ENCODE measurements at places on chromosomes 7 and 10.

DNA sequence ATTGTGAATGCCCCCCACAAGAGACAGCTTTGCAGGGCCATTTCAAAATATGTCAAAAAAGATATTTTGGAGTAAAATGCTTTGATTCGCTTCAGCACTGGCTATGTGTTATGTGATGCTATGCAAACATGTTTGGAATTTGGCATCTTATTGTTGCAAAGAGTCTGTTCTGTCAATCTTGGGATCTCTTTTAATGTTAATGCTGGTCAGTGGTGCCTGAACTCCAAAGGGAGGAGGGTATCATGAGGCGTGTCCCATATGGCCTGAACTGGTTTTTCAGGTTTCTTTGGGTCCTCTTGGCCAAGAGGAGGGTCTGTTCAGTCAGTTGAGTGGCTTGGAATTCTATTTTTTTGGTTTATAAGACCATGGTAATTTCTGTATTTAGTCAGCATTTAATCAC, 81.4 kb downstream of the HECW1 start:
- no peak for ATAC-seq

DNA sequence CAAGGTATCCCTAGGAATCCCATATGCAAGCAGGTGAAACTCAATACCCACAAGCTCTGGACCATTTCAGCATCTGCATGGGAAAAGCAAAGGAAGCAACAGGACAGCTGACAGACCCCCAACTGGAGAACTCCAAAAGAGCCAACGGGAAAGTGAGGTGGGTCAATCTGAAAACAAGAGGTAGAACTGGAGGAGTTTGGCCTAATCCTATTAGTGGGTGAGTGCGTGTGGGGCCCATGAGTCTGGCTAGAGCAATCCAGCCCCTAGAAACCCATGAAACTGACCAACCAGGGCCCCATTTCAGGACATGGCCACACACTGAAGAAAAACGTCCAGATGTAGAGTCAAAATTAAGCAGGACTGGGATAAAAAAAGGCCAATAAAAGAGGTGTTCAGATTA, 26.6 kb upstream of the WNT8B start:
- ATAC-seq = no peak

DNA sequence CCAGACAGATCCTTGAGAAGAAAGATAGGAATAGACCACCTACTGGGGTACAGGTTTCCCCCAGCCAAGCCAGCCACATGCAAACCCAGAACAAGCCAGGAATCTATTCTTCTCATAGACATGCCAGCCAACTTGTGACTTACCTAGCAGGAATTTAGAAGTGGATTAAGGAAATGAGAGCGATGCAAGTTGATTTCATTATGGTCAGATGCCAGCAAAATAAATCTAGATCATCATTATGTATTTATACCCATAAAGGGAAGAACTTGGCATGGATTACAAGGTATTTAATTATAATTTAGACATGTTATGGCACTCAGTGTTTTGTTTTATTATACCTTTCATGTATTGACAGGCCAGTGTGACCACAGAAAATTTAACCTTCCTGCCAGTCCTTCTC, 32.8 kb downstream of the SLC35G1 start:
- ATAC-seq = peak; percentile 92

GRCh38 chr10:93495654-93496321, 624 bp upstream of the CEP55 start:
- ATAC-seq = peak; percentile 67

DNA sequence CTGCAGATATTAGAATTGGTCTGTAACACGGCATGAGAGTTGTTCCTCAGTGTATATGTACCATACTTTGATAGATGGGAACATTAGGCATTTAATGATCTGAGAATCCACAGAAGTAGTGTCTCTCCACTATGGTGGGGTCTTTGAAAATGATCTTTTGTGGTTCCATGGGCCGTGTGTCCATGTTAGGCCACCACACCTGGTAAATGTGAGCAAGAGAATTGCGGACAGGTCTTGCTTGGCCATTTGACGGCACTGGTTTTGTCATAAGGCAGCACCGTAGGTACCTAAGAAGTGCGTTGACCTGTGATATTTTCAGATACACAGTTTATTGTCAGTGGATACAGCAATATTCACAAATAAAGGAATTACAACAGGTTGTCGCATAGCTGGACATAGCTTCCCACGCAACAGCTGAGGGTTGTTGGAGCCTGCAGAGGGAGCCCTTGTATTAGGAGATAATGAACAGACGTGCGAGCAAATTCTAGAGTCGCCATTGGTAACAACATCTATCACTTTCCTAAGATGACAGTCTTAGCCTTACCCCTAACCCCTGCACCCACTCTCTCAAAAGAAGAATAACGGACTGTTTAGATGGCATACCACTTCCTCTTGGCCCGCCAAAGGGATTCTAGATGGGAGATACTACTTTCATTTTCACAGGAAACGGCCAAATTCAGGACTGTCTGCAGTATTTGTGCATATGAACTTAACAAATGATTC, 111.4 kb downstream of the COL28A1 start:
- ATAC-seq = peak; percentile 98

DNA sequence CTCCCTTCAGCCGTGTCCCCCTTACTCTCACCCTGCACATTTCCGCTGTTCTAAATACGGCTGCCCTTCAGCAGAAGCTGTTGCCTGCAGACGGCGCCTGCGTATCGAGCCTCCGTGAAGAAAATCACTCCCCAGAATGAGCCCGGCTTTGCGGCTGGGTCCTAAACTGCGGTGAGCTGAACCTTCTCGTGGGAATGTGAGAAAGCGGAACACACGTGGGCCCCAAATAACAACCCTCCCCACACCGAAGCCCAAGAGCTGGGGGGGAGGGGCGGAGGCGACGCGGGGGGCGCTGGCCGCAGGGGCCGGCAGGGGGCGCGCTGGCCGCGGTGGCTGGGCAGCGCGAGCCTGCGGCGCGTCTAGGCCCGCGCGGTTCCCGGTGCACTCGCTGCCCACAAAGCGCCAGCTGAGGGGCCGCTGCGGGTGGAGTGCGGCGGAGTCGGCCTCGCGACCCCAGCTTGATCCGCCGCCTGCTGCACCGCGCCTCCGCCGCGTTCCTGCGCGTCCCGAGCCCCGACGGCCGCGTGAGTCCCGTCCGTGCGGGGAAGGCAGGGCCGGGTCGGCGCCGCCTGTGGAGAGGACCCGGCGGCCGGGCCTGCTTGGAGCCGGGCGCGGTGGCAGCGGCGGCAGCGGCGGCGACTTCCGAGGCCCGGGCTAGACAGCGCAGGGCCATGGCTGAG, at the start of gene ZNF398:
Gene ZNF398, plus strand, starts transcription at position 382 of the 680 bp plus-strand sequence. Its CDS starts 290 bp downstream, at position 672.
- ATAC-seq = peak; percentile 80

DNA sequence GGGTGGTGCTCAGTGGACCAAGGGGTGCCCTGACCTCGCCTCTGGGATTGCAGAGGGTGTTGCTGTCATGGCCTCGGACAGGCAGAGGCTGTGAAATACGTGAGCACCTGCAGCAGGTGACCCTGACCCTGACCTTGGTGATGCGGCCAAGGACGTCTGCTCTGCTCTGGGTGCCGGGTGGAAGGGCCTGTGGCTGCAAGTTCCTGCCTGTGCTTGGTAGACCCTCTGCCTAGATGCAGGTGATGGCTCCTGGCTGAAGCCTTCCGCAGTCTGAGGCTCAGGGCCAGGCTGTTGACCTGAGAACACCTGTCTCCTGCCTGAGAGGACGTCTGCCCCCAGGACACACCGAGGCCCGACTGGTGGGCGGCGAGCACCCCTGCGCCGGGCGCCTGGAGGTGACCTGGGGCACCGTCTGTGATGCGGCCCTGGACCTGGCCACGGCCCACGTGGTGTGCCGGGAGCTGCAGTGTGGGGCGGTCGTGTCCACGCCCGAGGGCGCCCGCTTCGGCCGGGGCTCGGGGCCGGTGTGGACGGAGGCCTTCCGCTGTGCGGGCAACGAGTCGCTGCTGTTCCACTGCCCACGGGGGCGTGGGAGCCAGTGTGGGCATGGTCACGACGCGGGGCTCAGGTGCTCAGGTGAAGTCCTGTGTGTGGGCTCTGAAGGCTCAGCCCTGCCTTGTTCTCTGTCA, 4.4 kb downstream of the SCART1 start:
- ATAC-seq = no peak

DNA sequence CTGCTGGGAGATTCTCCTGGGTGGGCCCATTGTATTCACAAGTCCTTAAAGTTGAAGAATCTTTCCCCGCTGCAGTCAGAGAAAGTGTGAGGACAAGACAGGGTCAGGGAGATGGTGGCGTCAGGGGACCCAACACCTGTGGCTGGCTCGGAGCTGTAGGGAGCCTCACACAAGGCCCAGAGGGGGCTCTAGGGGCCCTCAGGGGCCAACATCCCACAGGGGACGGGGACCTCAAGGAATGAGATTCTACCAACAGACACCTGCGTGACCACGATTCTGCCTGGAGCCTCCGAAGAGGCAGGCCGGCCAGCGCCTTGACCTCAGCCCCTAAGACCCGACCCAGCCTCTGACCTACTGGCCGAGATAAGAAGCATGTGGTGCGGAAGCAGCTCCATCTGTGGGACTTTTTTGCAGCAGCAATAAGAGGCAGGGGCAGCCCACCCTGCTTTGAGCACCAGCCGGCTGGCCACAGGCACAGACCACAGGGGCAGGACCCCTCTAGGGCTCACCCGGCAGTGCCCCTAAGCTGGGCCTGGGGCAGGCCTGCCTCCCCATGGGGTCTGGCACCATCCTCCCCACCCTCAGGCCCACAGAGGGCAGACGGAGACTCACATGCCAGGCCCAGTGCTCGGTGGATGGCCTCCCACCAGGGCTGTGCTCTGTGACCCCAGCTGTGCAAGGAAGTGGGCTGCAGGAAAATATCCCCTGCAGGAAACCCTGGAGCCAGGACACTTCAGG, 13.2 kb downstream of the RASGEF1A start:
- ATAC-seq = no peak

GRCh38 chr7:32532716-32533115, 37.4 kb downstream of the AVL9 start:
- ATAC-seq = no peak

- no peak for ATAC-seq
These were observed 133.6 kb upstream of the COL1A2 start for GRCh38 chr7:94261067-94261466.

- no peak for ATAC-seq
These were observed 54.5 kb upstream of the FAM180A start for GRCh38 chr7:135803143-135803542.

- ATAC-seq = no peak
These were observed 52.3 kb upstream of the SEMA3D start for GRCh38 chr7:85239109-85239508.

- no peak for ATAC-seq
These were observed 476.6 kb downstream of the GATA3 start for GRCh38 chr10:8531116-8531515.

- no peak for ATAC-seq
These were observed 239.1 kb upstream of the NRP1 start for GRCh38 chr10:33573606-33574005.

GRCh38 chr7:95397381-95397780, 1.2 kb upstream of the PON3 start:
- ATAC-seq = no peak

GRCh38 chr7:55308186-55308929, 56.8 kb upstream of the LANCL2 start:
- peak; percentile 94 for ATAC-seq

DNA sequence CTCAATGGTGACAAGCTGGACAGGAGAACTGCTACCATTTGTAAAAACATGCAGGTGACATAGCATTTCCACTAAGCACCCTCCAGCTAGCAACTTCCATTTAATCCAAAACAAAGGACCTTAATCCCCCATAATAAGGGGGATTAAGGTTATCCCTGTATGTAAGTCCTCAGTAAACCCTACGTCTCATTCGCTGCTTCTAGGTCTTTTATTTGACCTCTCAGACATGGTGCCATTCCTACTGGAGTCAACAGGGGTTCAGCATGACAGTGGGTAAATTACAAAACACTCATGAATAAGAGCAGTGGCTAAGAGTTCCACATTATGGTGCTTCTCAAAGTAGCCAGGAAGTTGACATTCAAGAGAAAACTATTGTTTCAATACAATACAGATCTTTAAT, 121.8 kb upstream of the CAV2 start:
- ATAC-seq = no peak

DNA sequence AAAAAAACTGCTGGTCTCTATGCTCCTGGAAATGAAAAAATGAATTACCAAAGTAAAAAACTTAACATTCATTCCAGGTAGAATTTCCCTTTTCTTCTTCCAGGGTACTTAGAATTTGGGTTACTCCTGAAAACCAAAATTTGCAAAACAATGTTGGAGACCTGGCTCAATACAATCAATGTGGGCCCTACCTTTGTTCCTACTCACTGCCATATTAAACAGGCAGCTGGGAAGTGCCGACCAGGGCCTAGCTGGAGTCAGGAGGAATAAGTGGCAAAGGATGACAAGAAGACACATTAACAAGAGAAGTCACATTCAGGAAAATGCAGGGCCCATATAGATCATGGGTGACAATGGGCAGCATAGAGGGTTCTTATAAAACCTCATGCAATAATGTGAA, 6.4 kb upstream of the AGK start:
- ATAC-seq = no peak
